Stimulated activated CD8-positive, alpha-beta memory T cell treated with anti-CD3 and anti-CD28 coated beads, Interleukin-4, amount 100 ng/mL, for 1 hour (primary cell): ENCODE measurements at places on chromosomes 5 and 9.

GRCh38 chr9:93107825-93108161 is 11.8 kb downstream of the CARD19 start:
- no peak for DNase-seq

DNA sequence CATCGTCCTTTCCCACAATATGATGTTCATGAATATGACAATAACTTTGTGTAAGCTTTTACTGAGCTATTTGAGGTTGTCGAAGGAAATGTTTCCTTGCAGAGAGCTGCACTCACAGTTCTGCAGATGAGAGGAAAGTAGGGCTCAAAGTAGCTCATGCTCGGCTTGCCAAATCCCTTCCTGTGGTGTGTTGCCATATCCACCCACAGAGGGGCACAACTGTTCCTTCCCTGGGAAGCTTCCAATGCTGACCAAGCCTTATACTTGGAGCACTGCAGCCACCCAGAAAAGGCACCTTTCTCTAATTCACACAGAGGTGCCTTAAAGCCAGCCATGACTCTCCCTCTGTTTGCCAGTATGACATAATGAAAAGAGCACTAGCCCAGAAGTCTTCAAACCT is 390.3 kb downstream of the CAAP1 start:
- no peak for DNase-seq

GRCh38 chr5:65172486-65173129 is 309.1 kb downstream of the ADAMTS6 start:
- no peak for DNase-seq

DNA sequence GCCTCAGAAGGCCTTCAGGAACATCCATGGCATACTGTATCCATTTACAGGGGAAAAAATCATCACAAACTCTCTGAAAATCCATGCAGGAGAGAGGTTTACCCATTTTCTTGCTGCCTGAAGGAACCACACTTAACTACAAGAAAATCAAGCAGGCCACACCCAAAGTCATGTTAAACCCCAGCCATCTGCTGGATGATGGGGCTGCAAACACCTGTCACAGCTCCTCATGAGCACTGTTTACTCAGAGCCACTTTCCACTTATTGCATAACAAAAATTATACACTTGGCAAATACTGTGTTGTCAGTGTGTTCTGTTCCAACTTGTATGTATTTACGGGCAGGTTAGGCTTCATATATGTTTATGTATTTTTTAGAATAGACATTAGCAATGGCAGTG is 35.8 kb downstream of the PPIC start:
- no peak for DNase-seq

GRCh38 chr9:126639318-126640000 is 25.7 kb downstream of the LMX1B start:
- no peak for DNase-seq

GRCh38 chr9:89236955-89237573 is 58.4 kb upstream of the SHC3 start:
- DNase-seq = no peak

GRCh38 chr5:112998296-112998695 is 21.7 kb downstream of the DCP2 start:
- no peak for DNase-seq

DNA sequence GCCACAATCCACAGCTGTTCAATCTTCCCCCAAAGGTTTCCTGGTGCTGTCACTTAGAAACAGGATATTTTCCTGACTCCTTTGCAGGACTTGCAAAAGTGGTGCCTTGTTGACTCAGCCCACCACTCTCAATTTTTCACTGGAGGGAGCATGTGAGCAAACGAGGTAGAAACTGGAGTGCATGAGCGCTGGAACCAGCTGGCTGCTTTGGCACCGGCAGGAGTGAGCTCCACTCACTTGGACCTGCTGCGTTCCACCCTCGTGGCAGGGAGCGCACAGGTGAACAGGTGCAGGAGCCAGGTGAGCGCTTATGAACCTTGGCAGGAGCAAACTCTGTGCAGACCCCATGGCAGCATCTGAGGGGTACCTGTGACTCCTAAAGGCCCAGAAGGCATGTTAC is 364.1 kb upstream of the RORB start:
- DNase-seq = no peak

DNA sequence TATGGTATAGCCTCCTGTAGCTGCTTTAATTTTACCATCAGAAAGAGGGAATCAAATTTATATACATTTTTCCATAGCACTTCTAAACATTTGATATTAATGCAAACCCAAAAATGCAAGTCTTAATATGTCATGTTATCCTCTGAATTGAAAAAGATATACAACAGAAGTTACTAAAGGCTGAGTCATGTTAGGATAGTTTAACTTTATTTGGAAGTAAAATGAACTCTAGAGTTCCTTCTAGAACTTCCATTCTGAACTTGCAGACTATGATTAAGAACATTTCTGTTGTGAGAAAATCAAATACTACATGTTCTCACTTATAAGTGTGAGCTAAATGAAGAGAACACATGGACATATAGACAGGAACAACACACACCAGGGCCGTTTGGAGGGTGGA is 317.3 kb upstream of the PRR16 start:
- DNase-seq = no peak

GRCh38 chr5:150703762-150704161 is 2.9 kb upstream of the RBM22 start:
- DNase-seq = no peak

DNA sequence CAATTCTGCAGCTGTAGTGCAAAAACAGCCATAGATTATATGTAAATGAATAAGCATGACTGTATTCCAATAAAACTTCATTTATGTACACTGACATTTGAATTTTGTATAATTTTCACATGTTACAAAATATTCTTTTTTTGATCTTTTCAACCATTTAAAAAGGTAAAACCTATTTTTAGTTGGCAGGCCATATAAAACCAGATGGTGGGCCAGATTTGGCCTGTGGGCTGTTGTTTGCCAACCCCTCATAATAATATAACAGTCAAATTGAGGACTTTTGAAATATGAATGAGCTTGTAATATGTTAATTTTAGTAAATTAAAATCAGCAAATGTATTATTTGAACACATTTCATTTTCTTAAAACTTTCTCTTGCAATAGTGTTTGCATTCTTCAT is 913.4 kb downstream of the TLE1 start:
- no peak for DNase-seq

- no peak for DNase-seq
These were observed 270.9 kb upstream of the IL12B start for GRCh38 chr5:159601216-159601615.

DNA sequence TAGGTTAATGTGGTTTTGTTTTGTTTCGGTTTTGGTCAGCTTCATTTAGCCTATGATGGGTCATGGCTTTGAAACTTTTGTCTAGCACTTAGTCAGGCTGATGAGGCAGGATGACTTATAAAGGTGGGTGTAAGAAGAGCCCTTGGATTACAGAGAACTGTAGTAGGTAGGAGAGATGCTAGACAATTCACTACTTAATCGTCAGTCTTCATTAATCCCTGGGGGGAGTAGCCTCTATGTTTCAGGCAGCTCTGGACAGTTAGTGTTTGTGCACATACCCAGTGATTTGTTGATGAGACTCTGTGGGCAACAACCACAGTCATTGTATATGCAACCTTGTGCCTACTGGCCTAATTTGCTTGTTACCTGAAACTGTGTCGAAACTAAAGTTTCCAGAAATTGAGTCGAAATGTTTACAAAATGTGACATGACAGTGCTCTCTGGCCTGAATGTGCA is 113.3 kb downstream of the MTREX start:
- DNase-seq = no peak

DNA sequence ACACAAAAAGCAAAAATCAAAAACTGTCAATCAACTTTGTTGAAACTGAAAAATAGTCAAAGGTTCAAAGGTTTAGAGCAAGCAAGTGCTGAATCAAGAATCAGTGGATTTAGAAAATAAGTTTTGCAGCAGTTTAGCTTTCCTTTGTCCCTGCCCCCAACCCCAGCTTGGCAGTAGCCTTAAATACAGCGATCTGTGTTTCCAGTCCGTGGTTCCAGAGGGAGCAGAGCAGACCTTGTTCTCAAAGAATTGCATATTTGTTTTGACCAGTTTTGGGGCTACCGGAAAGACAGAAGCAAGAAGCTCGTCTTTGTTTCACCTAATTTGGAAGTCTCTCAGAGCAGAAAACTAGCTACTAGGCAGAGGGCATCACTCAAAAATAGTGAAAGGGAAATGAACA is 57.2 kb upstream of the PRDM9 start:
- no peak for DNase-seq

DNA sequence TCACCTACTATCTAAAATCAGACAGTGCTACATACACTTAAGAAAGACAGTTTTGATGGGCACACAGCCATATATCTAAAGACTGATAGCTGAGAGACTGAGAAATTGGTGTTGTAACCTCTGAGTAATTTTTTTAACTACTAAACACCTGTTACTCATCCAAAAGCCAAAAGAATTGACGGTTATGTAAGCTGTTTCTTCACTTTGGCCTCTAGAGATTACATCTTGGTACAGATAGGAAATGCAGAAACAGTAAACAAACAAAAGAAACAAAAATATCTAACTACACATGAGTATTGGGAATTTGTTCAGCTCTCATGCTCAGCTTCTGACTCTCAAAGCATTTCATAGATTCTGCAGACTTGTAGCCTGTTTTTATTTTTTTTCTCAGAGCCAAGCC is 152.1 kb upstream of the GAS1 start:
- DNase-seq = no peak

GRCh38 chr5:120314191-120314590 is 149.9 kb upstream of the PRR16 start:
- no peak for DNase-seq

GRCh38 chr9:136645903-136646754 is 16.6 kb upstream of the EGFL7 start:
- no peak for DNase-seq

- DNase-seq = no peak
These were observed 42.5 kb downstream of the STXBP1 start for GRCh38 chr9:127654619-127655018.

- no peak for DNase-seq
These were observed 22.3 kb downstream of the RIC1 start for GRCh38 chr9:5651246-5651645.

DNA sequence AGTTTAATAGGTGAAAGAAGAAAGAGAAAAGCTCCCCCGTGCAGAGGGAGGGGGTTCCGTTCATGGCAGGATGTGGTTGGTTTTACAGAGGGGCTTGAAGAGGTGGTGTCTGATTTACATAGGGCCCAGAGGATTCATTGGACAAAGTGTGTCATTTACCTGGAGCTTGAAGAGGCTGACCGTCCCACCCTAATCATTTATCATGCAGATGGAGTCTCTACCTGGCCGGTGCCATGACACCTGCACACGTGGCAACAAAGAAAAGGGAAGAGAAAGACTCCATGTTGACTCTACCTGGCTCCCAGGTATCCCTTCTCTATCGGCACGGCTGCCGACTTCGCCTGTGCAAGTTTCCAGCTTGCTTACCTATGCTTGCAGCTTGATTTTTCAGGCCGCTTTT is 35.3 kb upstream of the PRRC2B start:
- DNase-seq = no peak

- DNase-seq = no peak
These were observed 301.4 kb downstream of the PDE4D start for GRCh38 chr5:59592101-59592500.

- no peak for DNase-seq
These were observed 28.4 kb upstream of the FAM120A start for GRCh38 chr9:93422977-93423616.

- DNase-seq = no peak
These were observed 483.0 kb downstream of the SEMA5A start for GRCh38 chr5:9062873-9063272.
